ENCODE measurements at places on chromosomes 2 and 18.

GRCh38 chr2:238892796-238893195 is 44.9 kb downstream of the TWIST2 start:
- DNase-seq: no peak

DNA sequence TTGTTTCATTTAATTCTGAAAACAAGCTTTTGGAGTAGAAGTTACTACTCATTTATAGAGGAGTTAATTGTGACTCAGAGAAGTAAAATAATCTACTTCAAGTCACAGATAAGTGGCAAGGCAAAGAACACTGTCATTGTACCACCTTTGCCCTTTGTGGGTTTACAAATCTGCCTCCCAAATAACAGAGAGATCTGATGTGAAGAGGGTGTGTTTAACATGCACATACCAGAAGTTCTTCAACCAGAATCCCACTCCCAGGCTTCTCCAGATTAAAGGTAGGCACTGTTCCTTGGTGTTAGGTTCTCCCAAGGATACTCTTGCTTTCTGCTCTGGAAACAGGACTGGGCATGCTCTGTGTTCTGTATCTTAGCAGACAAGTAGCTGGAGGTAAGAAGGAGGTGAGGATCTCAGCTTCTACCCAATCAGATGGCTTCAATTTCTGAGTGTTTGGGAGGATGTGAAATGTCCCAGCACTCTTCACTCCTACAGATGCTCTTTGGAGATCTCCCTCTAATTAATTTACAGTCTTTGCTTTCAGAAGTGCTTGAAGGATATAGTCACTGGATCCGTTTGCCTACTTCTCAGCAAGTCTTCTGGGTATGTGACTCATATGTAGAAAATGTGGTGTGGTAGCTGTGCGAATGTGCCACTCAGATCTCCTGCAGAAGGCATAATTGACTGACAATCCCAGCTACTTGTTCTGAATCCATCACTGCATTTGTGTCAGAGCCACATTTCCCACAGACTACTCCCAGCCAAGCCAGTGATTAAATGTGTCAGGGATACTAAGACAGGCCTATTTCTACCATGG is 111.1 kb downstream of the KLHL14 start:
- DNase-seq: no peak

DNA sequence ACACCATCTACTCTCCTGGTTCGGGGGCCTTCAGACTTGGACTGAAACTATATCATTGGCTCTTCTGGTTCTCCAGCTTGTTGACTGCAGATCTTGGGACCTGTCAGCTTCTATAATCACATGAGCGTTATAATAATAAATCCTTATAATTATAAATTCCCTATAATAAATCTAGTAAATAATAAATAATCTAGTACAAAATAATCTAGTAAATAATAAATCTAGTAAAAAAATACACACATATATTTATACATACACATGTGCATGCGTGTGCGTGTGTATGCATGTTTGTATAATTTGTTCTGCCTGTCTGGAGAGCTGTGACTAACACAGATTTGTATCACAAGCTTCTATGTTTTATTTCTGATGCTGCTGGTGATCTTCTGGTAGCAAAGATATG is 40.8 kb downstream of the KATNAL2 start:
- DNase-seq: no peak

GRCh38 chr18:35409911-35410310 is 32.8 kb upstream of the ZNF396 start:
- DNase-seq: no peak

DNA sequence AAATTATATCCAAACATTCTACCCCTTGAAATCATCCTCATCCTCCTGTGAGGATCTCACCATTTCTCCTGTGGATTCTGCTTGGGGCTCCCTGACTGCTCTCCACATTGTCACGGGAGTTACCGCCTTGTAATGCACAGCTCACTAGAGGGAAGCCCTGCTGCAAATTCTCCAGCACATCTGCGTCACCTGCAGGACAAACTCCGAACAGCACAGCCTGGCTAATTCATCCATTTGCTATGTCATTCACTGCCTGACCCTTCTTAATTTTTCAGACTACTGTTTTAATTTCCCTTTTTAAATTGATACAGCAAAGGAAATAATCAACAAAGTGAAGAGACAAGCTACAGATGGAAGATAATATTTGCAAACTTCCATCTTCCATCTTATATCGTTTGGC is 627.4 kb downstream of the FBXO15 start:
- DNase-seq: no peak

GRCh38 chr2:69196327-69197117 is 183.5 kb downstream of the ANTXR1 start:
- no peak for DNase-seq

DNA sequence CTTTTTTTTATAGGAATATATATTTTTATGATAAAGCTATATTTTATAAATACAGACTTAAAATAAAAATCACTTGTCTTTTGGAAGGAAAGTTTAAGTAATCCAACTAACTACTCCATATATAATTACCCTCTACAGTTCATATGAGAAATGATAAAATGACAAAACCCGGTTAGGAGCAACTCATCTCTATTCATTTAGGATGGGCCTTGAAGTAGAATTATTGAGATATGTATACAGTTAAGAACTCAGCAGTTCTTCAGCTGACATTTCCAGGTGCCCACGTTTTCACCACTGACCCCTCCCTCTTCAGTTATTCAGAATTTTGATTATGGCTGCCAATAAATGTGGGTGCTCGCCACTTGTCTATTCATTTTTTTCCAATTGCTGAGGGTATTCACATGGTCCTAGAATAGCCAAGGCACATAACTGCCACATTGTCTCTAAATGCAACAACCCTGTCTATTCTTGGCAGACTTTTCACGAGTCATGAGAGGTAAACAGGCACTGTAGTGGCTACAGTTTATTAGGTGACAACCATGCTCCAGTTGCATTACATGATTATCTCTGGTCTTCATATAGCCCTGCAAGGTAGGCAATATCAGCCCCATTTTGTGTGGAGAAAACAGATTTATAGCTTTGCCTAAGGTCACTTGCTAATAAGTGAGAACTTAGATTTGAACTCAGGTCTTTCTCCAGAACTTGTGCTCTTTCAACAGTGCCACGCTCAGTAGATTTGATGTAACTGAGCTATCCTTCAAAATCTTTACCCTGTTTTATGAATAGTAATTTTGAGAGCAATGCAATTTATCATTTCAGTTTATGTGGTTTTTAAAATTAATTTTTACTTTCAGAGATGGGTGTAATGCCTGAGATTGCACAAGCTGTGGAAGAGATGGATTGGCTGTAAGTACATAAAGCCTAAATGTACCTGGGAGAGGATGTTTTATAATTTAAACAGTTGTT is 2.9 kb downstream of the DDX1 start:
- DNase-seq: no peak

GRCh38 chr2:941871-942270 is 8.8 kb upstream of the SNTG2 start:
- no peak for DNase-seq

- peak; percentile 35 for DNase-seq
These were observed 22.7 kb upstream of the ATP9B start for GRCh38 chr18:79046522-79046921.

DNA sequence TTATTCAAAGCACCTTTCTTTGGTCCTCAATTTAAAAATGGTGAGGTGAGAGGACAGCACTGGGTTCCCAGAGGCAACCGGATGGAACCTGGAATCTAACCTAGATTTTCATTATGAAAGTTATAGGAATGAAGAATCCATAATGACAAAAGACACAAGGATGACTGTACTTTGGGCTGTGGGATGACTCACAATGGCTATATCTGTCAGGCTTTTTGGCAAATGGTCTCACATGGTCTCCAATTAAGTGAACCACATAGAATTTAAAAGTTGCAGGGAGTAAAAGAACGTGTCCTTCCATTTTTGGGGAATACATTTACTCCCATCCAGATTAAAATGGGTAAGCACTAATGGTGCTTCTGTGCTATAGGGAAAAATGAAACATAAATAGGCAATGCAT is 31.8 kb upstream of the LYPD1 start:
- no peak for DNase-seq

GRCh38 chr2:134372611-134373131 is 118.8 kb downstream of the MGAT5 start:
- DNase-seq: no peak

- no peak for DNase-seq
These were observed 142.0 kb upstream of the SPOPL start for GRCh38 chr2:138359532-138359931.

DNA sequence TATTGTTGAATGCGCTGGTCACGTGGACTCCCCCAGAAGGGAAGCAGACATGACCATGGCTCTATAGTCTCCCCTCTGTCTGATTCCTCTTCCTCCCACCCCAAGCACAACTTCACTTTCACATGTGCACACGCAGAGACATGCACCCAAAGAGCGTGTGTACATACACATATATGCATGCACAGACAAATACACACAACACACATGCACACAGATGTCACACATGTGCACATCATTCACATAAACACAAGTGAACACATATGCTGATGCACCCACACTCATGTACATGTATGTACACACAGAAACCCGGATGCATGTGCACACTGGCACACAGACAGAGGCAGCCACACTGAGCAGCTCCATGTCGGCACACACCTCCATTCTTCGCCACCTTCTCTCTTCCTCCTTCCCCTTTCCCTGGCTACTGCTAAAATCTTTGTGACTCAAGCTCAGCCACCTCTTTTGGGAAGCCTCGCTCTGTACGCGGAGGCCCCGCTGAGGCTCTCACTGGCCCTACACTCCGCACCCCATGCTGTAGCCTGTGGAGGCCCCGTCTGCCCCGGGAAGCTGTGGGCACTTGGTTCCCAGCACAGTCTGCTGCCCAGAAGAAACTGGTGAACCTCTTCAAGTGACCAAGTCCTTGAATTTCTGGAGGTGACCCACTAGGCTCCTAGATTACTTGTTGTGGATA is 101.6 kb upstream of the TEX51 start:
- DNase-seq: no peak

- DNase-seq: no peak
These were observed 530 bp downstream of the GALNT1 start for GRCh38 chr18:35581898-35582641.

DNA sequence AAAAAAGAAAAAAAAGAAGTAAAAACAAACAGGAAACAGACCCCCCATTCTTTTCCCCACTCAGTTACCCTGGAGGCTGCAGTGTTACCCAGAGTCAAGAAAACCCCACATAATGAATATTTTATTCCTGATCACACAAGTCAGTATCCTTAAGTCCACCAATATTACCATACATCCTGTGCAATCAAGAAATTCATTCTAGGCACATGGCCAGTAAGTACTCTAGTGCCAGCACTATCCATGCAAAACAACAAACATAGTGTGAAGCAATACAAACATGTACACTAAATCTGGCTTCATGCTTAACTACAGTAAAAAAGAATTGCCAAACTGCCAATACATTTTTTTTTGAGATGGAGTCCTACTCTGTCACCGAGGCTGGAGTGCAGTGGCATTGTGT is 111.6 kb downstream of the FAM168B start:
- no peak for DNase-seq

- no peak for DNase-seq
These were observed 70.5 kb downstream of the FMNL2 start for GRCh38 chr2:152405206-152406118.

DNA sequence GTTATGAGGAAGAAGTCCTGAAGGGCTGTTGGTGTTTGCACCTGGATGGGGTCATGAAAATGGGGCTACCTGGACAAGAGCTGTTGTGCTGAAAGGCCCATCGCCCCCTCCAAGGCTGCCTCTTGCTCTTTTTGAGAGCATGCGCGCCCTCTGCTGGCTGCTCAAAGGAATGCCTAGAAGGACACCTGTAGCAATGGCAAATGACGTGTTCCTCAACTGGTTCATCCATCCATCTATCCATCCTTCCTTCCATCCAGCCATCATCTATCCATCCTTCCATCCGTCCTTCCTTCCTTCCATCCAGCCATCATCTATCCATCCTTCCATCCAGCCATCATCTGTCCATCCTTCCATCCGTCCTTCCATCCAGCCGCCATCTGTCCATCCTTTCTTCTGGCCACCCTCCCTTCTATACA is 17.2 kb upstream of the RPL31 start:
- peak; percentile 67 for DNase-seq

DNA sequence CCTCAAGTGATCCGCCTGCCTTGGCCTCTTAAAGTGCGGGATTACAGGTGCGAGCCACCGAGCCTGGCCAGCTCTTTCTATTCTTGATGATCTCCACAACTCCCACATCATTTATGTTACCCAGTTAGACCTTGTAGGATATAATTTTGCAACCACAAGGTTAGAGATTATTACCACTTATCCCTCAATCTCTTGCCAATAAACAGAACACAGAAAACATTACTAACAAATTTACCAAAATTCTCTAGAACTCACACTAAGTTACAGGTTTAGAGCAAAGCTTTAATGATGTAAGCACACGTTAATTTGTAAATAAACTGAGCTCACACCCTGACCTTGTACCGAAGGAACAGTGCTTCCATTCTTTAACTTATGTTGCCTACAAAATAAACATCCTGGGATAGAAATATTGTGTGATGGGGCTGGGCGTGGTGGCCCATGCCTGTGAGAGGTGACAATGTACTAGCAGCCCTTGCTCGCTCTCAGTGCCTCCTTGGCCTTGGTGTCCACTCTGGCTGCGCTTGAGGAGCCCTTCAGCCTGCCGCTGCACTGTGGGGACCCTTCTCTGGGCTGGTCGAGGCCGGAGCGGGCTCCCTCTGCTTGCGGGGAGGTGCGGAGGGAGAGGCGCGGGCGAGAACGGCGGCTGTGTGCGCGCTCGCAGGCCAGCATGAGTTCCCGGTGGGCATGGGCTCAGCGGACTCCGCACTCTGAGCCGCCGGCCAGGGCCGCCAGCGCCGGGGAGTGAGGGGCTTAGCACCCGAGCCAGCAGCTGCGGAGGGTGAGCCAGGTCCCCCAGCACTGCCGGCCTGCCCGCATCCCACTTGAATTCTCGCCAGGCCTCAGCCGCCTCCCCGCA is 42.1 kb upstream of the ITSN2 start:
- DNase-seq: no peak

DNA sequence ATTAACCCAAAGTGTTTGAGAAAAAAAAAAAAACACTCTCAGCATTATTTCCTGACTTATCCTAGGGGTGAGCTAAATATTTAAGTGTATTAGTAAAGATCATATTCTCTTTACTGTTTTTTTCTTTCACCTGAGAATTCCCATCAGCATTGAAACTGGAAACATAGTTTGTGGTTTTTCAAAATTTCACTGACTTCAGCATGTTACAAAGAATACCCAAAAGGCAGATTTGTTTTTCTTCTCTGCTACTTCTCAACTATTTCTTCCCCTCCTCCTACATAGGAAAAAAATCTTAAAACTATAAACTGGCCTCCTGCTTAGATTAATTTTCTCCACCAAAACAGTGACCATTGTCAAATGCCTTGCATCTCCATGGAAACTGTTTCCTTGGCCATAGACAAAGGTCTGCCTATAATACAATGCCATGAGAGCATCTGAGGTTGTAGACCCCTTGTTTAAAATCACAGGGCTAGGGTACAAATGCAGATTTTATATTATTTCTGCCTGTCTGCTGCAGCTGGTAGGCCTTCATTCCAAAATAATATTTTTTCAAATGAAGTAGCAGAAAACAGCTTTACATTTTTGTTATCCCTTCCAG is 179.7 kb upstream of the GALNT5 start:
- no peak for DNase-seq

- DNase-seq: no peak
These were observed 59.6 kb downstream of the KCNF1 start for GRCh38 chr2:10971161-10971887.
